ENCODE measurements at places on chromosomes 4 and X.
A peak's percentile ranks its signal among the peaks of the same experiment; 100 is the strongest.

DNA sequence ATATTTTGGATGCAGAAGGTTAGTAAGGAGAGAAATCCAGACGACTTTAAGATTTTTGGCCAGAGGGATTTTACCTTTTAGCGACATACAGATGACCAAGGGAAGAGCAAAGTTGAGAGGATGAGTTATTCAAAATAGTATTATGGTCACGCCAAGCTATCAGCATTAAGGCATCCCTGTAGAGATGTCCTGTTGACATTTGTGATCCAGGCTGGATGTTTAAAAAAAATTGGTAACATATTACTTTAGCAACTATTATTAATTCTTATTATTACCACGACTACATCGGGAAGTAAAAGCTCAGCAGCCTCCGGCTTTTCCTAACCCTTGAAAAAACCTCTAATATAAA is 562 bp upstream of the OSTC start:
- peaks cover 12% of the 10 kb centered on the region for H3K36me3 ChIP-seq
- H3K27me3 ChIP-seq: no peaks in the 10 kb centered on the region
- H3K4me1 ChIP-seq: peaks cover 15% of the 10 kb centered on the region
- H3K27ac ChIP-seq: peak overlapping the region; percentile 97

DNA sequence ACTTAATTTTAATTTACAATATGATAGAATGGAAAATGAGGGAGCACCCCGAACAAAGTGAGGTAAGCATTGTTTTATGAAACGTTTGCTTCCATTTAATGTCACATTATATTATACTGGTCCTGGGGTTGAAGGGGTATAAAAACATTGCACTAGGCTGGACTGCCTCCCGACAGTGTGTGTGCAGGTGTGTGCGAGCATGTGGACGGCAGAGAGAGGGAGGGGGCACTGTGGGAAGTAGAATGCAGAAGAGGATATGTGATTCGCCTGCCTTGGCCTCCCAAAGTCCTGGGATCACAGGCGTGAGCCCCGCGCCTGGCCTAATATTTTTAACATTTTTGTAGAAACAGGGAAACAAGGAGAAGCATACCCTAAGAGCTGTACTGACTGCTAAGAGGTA is 36.0 kb downstream of the IRF2 start:
- H3K4me1 ChIP-seq: peaks cover 17% of the 10 kb centered on the region
- no peak overlapping the region for H3K27ac ChIP-seq
- no peaks in the 10 kb centered on the region for H3K27me3 ChIP-seq
- no peak for DNase-seq

GRCh38 chr4:117164338-117164737 is 79.0 kb upstream of the TRAM1L1 start:
- H3K27ac ChIP-seq: no peak overlapping the region
- no peak overlapping the region for H3K4me3 ChIP-seq
- H3K4me1 ChIP-seq: no peaks in the 10 kb centered on the region

DNA sequence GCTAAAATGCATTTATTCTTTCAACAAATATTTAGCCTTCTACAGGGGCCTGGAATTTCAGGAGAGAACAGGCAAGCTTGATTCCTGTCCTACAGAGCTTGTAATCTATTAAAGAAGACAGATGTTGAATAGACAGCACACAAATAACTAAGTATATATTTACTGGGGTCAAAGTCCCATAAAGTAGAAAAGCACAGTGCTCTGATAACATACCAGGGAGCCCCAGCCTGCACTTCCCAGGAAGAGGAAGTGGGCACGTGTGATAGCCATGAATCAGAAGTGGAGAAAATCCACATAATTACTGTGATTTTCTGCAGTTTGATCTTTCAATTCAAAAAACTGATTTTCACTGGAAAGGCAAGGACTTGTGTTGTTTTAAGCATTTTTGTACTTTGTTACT is 129.1 kb downstream of the EGF start:
- DNase-seq: no peak
- H3K27ac ChIP-seq: no peak overlapping the region
- H3K4me1 ChIP-seq: peaks cover 21% of the 10 kb centered on the region
- H3K4me3 ChIP-seq: no peak overlapping the region
- H3K27me3 ChIP-seq: no peaks in the 10 kb centered on the region
- H3K36me3 ChIP-seq: no peaks in the 10 kb centered on the region

DNA sequence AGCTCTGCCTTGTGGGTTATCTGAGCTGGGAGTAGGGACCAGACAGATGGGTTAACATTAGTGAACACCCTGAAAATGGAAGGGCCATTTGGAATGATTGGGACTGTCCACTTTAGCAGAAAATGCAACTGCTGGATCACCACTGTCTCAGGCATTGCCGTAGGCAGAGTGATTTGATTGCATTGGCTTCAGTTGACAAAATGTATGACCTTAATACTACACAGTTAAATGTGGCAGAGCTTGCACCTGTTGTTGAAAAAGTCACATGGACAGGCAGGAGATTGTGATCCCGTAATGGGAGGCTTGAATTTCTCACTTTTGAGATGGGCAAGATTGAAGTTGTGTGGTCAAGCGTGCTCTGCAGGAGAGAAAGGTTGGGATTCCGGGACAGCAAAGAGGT is 166.5 kb upstream of the PUDP start:
- H3K27me3 ChIP-seq: no peaks in the 10 kb centered on the region

DNA sequence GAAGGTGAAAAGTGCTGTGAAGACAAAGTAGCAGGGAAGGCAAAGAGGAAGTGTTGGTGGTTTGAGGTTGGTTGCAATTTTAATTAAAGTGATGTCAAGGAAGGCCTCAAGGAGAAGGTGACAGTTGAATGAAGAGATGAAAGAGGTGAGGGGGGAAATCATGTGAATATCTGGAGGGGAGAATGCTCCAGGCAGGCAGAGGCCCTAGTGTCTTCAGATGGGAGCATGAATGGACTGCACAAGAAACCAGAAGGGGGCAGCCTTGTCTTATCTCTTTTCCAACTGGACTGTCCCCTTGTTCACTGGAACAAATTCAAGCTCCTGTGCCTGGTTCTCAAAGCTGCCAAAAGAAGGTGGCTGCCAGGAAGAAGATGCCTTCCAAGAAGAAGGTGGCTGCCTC is 68.4 kb downstream of the MAOB start:
- H3K27ac ChIP-seq: no peak overlapping the region
- no peaks in the 10 kb centered on the region for H3K4me1 ChIP-seq
- no peak overlapping the region for H3K4me3 ChIP-seq
- no peak for DNase-seq

- H3K27ac ChIP-seq: peak overlapping the region; percentile 97
- H3K4me1 ChIP-seq: peaks cover 42% of the 10 kb centered on the region
- no peaks in the 10 kb centered on the region for H3K36me3 ChIP-seq
- no peak for DNase-seq
Measured at GRCh38 chr4:118917582-118917981, 28.9 kb downstream of the SYNPO2 start.

GRCh38 chr4:25081866-25082471 is 51.2 kb upstream of the LGI2 start:
- H3K27me3 ChIP-seq: no peaks in the 10 kb centered on the region
- H3K4me3 ChIP-seq: no peak overlapping the region

All from mesothelial cell of epicardium (in vitro differentiated cells).